ENCODE measurements at places on chromosomes 12 and 14.

- DNase-seq: no peak
Measured at GRCh38 chr14:54942913-54943312, 40.3 kb upstream of the GCH1 start.

DNA sequence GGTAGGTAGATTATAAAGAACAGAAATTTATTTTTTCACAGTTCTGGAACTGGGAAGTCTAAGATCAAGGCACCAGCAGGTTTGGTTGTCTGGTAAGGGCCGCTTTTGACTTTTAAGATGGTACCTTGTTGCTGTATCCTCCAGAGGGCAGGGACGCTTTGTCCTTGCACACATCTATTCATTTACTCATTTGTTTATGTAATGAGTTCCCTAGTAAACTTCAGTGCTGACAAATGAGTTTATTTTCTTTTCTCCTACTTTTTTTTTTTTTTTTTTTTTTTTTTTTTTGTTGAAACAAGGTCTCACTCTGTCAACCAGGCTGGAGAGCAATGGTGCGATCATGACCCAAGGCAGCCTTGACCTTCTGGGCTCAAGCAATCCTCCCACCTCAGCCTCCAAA lies 195.7 kb downstream of the FBXL14 start:
- DNase-seq: no peak

DNA sequence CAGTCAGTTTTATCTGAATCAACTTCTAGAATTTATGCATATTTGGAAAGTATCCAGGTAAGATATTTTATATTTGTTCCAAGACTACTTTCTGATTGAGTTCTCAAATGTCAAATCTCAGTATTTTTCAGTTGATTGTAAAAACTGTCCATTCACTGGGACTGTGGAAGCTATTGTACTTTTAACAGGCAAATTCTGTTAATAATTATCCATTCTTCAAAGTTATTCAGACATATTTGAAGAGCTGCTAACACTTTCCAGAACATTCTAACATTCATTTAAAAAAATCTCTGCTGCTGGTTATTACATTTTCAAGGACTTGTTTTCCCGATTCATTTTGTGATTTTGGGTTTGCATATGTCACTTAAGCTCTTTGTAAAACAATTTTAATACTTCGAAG lies 59.7 kb downstream of the PIK3C2G start:
- no peak for DNase-seq

- DNase-seq: no peak
Measured at GRCh38 chr14:64963611-64964010, 8.5 kb downstream of the RAB15 start.

GRCh38 chr14:93792391-93792790 lies 4.1 kb upstream of the PRIMA1 start:
- no peak for DNase-seq

- DNase-seq: no peak
Measured at GRCh38 chr12:54135621-54136350, 53.0 kb downstream of the SMUG1 start.

DNA sequence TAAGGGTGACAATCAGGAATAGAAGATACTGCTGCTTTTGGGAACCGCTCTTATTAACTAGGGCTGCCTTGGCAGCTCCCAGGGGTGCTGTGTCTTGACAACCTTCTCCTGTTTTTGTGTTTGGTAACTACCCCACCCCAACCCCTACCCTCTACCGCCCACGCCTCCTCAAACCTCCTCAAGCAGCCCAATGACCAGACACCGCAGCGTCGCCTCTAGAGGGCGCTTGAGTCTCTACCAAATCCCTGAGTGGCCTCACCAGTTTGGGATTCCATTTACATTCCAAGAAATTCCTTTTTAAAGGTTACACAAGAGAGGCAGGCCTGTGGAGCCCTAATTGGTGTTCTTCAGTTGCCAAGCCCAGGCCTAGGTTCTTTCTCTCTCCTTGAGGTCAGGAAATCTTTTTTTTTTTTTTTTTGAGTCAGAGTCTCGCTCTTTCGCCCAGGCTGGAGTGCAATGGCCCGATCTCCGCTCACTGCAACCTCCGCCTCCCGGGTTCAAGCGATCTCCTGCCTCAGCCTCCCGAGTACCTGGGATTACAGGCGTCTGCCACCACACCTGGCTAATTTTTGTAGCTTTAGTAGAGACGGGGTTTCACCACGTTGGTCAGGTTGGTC lies 72.4 kb upstream of the USP44 start:
- DNase-seq: no peak

GRCh38 chr12:65696227-65696626 lies 128.1 kb upstream of the HMGA2 start:
- DNase-seq: no peak

GRCh38 chr12:55068416-55069010 lies 48.7 kb downstream of the NEUROD4 start:
- DNase-seq: peak; percentile 60

GRCh38 chr12:80381121-80381520 lies 62.9 kb upstream of the PTPRQ start:
- no peak for DNase-seq

- no peak for DNase-seq
Measured at GRCh38 chr12:64791036-64791435, 31.8 kb upstream of the GNS start.

GRCh38 chr12:90972226-90972625 lies 17.2 kb upstream of the CCER1 start:
- no peak for DNase-seq

GRCh38 chr12:49051777-49052438 lies 8.7 kb downstream of the KMT2D start:
- DNase-seq: no peak

All from NCI-H1436 treated with DMSO at 0.1 percent for 48 hours (cell line).